ENCODE measurements at places on chromosomes 4 and X.

- no peak for DNase-seq
Observed at GRCh38 chr4:118171381-118171780, 137.1 kb downstream of the NDST3 start.

DNA sequence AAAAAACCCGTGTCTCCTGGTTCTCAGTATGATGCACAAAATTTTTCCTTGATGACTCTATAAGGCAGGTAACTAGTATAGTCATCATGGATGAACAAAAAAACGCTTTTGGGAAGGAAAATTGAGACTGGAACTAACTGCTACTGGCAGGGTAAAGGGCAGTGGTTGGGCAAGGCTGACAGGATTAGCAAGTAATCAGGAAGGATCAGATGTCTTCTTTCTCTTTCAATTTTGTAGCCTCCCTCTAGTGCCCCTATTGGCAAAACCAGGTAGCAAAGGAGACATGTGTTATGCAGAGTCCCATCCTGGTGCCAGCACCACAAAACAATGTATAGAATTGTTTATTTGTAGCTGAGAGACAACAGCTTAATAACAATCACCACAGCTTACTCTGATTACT, 12.8 kb upstream of the SLITRK4 start:
- DNase-seq, result no peak

DNA sequence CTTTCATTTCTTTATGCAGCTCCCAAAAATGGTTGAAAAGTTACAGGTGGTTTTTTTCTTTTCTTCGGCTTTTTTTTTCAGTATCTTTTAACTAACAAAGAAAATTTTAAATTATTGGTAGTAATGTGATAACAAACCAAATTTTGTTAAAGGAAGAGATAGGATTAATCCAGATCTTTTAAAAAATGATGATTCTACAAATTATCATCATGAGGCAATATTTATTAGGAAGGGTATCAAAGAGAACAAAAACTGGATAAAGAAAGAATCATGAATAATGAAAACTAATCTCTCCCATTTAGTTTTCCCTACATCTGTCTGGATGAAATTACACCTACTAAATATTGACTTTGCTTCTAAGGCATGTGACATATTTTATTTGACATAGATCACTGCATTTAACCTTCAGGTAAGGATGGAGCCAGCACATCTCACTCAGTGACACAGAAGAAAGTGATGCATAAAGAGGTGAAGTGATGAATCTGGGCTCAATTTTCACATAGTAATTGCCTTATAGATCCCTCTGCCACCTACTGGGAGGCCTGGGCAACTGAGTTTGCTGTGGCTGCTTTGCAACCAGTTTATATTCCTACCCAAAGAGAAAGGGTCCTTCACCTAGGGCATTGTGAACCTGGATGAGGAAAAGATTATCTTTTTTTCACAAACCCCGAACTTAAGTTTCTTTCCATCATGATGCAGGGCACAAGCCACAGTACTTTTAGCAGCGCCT, 155.6 kb downstream of the HNRNPD start:
- DNase-seq, result no peak

DNA sequence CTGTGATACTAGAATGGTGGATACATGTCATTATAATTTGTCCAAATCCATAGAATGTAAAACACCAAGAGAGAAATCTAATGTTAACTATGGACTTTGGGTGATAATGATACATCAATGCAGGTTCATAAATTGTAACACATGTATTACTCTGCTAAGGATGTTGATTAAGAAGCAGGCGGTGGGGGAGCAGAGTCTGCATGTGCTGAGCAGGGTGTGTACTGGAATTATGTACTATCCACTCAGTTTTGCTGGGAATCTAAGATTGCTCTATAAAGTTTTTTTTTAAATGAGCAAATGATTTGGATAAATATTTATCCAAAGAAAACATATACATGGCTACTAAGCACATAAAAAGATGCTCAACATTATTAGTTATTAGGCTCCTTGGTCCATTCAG, 15.0 kb upstream of the MANBA start:
- DNase-seq, result no peak

DNA sequence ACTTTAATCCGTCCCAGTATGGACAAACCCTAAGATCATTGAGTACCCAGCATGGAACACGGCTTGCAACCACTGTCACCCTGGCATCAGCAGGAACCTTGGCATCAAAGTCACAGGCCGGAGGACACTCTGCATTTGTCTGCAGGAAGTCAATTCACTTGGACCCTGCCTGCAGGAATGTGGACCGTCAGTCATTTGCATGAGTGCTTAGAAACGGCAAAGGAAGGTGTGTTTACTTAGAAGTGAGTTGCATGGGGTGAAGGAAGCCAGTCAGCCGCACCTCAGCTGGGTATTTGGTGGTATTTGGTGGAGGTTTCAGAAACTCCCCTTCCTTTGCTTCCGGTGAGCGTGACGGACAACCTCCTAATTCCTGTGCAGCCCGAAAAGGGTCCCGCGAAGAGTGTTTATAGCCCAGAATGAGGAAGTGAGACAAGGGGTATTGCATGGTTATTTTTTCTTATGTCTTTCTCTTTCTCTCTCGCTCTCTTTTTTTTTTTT, 15.5 kb downstream of the P2RY8 start:
- DNase-seq, result no peak

DNA sequence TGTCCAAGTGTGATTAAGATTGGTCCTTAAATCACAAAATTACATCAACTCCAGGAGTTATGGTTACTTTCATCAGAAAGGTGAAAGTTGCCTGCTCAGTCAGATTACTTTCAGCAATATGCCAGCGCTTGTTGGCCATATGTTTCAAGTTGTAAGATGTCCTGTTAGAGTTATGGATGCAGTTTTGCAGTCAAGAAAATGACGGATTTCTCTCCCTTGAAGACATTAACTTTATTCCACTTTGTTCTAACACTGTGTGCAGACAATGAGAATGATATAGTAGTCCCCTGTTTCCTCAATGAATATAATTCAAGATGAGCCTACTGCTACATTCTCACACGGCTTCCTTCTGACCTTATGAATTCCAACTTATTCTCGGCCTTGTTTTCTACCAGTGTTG, 295.0 kb upstream of the ADGRL3 start:
- DNase-seq, result no peak

DNA sequence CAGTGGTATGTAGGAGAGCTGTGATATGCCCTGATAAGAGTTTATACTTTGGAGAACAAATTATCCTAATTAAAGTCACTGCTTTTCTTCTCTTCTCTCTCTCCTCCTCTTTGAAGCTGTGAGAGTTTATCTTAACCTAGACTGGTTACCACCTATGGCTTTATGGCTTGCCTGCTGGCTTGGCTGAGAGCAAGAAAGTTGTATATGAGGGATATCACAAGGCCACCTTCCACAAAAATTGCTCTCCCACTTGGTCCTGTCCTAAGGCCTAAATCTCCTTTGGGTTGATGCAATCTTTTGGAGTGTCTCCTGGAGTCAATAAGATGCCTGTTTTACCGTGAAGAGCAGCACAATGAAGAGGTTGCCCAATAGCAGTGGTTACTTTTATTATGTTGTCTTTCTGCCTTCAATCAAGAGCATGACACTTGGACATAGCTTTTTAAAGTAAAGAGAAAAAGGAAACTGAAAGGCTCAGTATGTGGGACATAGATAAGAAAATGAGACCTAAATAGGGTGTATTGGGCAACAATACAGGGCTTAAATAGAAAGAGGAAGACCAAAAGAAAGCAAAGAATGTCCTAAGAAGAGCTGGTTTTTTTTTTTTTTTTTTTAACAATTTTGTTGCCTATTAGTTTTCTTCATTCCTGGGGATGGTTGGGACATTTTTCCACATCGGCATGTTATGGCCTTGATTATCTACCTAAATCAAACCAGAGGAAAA, 9.2 kb downstream of the GUCY1A1 start:
- DNase-seq, result no peak

GRCh38 chrX:17960891-17961290, 99.8 kb upstream of the RAI2 start:
- no peak for DNase-seq

- no peak for DNase-seq
Observed at GRCh38 chrX:38607976-38608375, 46.6 kb downstream of the TSPAN7 start.

GRCh38 chrX:21959362-21960051, 19.0 kb downstream of the SMS start:
- no peak for DNase-seq

DNA sequence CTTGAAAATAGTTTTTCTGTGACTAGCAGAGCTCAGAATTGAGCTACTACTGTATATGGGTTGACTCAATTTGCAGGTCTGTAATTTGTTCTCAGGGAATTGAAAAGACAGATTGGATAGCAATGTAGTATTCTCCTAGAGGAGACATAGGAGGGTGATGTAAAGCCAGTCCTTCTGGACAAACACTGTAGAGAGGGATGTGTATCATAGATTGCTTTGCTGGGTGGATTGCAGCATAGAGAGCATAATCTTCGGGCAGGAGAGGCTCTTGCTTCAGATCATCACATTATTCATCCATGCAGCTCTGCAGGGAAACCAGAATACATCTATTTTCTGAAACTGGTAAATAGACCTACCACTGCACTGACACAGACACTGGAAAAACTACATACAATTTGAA, 1110.5 kb downstream of the RAPGEF2 start:
- DNase-seq, result no peak

GRCh38 chr4:177351622-177352244, 42.1 kb downstream of the NEIL3 start:
- DNase-seq, result no peak
